ENCODE measurements at places on chromosomes 1 and 21.
A peak's percentile ranks its signal among the peaks of the same experiment; 100 is the strongest.

DNA sequence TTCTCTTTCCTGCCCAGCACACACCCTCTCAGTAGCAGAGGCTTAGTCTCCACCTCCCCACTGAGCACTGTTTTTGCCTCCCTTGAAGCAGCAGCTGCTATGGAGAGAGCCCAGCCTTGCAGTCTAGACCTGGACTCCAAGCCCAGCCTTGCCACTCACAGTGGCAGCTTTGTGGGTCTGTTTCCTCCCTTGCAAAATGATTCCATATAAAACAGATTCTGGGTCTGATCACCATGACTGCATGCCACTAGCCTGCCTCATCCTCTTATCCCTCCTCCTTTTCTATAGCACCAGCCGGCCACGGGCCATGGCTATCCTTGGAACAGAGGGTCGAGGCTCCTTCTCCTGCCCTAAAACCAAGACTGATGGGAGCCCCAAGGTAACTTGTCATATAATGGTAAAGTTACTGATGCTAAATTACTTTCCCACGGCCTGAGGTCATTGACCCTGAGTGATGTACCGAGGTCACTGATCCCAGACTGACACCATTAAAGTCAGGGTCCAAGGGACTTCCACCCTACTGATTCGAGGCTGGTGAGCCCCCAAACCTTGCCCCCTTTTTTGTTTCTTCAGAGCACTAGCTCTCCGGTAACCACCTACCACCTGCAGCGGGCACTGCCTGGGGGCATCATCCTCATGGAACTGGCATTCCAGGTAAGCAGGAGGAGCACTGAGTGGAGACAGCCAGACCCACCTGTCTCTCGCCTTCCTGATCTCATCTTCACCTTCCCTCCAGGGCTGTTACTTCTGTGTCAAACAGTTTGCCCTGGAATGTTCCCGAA is 7.9 kb downstream of the HYI start:
- DNase-seq, result no peak

- no peak for DNase-seq
Measured at GRCh38 chr1:237146241-237146640, 104.3 kb downstream of the RYR2 start.

DNA sequence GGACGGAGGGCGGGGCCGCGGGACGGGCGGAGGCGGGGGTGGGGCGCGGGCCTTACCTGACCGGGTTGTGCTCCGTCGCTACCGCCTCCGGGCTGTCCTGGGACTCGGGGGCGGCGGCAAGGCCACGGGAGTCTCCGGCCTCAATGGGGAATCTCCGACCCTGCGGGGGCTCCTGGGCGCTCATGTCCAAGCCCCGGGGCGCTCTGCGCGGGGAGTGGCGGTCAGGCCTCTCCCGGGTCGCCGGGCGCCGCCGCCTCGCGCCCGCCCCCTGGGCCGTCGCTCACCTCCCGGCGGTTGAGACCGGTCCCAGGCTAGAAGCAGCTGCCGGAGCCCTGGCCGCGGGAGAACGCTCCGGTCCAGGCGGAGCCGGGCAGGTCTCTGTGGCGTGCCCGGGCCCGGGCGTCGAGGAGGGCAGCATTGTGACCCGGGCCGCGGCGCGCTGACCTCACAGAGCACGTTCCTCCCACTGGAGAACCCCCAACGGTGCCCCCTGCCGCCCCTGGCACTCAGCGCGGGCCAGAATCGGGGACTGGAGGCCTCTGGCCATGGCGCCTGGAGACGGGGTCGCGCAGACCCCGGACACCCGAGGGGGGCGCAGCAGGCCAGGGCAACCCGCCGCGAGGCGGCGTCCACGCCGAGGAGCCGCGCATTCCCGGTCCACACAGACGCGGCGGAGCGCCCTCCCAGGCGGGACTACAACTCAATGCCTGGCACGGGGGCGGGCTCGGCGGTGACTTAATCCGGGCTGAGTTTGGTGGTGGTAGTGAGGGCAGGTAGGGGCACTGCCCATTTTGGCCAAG is 411 bp downstream of the FAM229A start:
- peak; percentile 80 for DNase-seq

DNA sequence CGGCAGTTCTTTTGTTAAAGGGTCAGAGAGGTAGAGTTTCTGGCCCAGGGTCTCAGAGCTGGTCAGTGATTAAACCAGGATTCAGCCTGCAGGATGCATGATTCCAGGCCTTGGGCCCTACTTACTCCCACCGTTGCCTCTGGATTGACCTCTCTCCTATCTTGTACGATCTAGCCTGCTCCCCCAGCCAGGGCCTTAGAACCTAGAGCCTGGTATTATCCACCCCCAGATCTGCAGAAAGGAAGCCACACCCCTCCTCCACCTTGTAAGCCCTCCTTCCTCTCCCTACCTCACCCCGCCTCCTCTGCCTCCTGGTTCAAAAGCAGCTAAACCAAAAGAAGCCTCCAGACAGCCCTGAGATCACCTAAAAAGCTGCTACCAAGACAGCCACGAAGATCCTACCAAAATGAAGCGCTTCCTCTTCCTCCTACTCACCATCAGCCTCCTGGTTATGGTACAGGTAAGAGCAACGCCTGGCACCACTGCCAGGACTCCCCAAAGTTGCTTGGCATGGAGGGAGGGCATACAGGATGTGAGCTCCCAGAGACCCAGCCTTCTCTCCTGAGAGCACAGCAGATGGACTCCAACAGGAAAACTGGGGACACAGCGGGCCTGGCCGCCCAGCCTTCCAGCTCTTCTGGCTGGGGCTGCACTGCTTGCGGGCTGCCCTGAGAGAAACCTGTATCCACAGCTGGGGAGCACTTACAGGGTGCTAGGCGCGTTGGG is at the start of gene CD52:
Gene CD52, plus strand, starts transcription at position 347 of the 726 bp plus-strand sequence. Its CDS starts 60 bp downstream, at position 407.
- no peak for DNase-seq

DNA sequence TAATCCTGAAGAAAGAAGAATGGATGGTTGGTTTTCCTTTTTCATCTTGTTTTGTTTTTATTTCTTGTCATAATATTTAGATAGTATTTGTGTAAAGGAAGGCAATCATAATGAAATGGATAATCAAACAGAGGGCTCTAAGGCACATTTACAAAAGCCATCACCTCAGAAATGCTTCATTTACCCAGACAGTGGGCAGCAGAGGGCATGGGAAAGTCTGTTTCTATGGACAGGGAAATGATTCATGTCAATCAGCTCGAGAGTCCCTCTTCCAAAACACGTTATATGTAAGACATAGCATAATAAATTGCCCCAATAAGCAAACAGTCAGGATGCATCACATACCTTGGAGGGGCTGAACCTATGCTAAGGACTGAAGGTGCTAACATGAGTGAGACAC is 426.1 kb downstream of the PLPP3 start:
- no peak for DNase-seq

DNA sequence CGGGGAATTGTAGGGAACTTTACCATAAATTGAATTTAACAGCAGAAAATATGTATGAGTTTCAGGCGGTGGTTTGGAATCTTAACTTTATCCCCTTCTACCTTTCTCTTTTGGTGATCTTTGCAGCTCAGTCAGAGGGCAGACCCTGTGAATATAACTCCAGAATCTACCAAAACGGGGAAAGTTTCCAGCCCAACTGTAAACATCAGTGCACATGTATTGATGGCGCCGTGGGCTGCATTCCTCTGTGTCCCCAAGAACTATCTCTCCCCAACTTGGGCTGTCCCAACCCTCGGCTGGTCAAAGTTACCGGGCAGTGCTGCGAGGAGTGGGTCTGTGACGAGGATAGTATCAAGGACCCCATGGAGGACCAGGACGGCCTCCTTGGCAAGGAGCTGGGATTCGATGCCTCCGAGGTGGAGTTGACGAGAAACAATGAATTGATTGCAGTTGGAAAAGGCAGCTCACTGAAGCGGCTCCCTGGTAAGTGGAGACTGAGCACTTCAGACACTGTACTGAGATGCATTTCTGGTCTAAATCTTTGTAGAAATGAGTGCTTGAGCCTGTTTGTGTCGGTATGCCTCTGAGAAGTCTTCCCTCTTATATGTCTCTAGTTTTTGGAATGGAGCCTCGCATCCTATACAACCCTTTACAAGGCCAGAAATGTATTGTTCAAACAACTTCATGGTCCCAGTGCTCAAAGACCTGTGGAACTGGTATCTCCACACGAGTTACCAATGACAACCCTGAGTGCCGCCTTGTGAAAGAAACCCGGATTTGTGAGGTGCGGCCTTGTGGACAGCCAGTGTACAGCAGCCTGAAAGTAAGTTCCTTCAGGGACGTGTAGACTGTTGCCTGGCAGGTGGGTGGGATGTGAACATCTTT is 1.5 kb downstream of the CCN1 start:
- DNase-seq, result peak; percentile 37

DNA sequence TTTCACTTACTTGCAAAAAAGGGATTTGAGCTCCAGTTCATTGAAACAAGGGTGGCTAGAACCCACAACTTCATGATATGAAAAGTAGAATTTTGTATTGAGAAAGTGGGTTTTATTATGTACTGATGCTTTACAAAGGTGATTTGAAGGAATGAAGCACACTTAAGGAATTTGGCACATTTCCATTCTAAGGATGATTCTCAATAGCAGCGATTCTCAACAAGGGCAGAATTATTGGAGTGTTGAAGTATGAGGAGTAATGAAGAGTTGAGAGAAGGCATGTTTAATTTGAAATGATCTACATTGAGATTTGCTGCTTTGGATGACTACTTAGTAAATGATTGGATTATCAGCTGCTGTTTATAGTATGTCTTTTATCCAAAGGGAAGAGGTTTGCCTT is 54.7 kb downstream of the FNBP1L start:
- no peak for DNase-seq

GRCh38 chr1:41217441-41217840 is 24.7 kb downstream of the SCMH1 start:
- no peak for DNase-seq

DNA sequence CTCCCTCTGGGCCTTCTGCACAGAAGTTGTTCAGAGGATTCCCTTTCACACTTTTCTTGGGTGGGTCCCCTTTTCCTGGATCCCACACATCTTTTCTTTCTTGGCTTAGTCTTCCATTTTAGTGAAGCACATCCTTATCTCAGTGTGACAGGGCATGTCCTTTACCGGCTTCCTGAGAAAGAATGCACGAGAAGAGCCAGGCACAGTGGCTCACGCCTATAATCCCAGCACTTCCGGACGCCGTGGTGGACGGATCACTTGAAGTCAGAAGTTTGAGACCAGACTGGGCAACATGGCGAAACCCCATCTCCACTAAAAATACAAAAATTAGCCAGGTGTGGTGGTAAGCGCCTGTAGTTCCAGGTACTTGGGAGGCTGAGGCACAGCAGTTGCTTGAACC is 22.1 kb upstream of the PSMB2 start:
- DNase-seq, result no peak

- DNase-seq, result no peak
Measured at GRCh38 chr21:42484966-42485365, 11.1 kb downstream of the RSPH1 start.

GRCh38 chr1:183804916-183805841 is at the start of gene RGL1:
RGL1 (plus strand) TSS chr1:183805120; CDS start chr1:183805298, 178 bp downstream.
- peak; percentile 83 for DNase-seq

DNA sequence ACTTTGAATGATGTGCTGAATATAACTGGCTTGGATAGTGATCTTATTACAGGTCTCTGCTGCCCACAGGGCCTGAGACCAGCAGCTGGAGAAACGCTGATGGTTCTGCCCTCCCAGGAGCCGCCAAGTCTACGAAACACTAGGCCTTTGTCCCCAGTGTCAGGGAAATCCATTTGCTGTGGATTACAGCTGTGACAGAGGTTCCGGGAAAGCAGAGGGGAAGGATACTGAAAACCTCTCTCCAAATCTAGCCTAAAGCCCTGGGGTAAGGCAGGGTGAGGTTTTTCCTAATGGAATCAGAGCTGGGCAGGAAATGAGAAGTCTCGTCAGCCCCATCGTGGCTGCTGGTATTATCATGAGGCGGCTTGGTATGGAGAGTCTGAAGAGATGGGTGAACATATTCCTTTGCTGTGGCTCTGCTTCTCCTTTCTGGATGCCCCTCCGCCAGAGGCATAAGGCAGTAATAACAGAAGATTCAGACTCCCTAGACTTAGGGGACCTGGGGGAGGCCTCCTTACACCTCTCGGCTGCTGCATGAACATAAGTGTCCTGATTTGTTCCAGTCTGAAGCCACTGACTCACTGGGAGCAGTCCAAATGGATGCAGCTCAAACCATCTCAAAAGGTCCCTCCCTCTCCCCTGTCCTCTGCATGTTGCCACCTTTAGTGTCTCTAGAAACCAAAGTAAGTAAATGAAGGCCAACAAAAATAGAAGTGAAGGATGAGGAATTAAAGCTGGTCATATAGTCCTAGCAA is 48.1 kb downstream of the PHC2 start:
- no peak for DNase-seq

DNA sequence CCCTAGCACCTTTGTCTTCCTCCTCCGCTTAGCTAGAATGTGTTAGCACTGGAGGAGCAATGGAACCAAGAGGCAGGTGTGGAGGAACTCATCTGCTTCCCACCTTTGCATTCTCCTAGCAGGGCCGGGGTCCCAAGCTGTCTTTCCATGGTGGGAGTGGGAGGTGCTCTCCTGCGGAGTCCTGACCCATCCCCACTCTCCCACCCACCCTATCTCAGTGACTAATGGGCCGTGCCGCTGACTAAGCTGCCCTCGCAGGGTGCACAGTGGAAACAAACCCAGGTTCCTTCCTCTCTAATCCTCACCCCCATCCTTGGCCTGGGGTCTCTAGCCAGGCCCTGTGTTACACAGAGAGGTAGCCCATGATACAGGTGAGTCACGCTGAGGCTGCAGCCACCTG is 177.5 kb downstream of the HIVEP3 start:
- no peak for DNase-seq

DNA sequence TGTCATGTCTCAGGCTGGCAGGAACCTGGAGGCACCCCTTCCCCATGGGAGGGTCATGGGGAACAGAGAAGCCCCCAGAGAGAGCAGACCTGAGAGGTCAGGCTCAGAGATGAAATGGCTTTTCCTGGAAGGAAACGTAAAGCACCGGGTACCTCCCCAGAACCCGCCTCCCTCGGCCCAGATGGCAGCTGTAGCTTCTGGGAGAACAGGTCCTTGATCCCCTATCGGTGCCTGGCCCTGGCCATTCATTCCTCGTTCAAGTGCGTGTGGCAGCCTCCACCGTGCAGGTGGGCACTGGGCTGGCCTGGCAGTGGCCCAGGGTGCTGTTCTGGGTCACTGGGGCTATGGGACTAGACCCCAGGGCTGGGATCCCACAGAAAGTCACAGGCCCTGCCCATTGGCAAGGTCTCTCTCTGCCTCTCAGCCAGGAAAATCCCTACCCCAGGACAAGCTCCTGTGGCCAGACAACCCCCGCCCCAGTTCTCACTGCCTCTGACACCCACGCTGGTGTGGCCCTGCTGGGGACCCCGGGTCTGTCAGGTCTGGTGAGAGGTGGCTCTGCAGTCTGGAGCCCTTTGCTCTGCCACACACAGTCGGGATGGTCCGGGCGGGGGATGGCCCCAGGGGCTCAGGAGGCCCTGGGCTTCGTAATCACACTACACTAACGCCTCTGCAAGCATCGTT is 183.2 kb upstream of the VAMP3 start:
- DNase-seq, result no peak

- no peak for DNase-seq
Measured at GRCh38 chr21:38937844-38938243, 132.1 kb downstream of the ETS2 start.
